ENCODE measurements at places on chromosomes 2 and 18.

- DNase-seq: no peak
These were observed 111.4 kb upstream of the SMAD7 start for GRCh38 chr18:49061991-49062831.

DNA sequence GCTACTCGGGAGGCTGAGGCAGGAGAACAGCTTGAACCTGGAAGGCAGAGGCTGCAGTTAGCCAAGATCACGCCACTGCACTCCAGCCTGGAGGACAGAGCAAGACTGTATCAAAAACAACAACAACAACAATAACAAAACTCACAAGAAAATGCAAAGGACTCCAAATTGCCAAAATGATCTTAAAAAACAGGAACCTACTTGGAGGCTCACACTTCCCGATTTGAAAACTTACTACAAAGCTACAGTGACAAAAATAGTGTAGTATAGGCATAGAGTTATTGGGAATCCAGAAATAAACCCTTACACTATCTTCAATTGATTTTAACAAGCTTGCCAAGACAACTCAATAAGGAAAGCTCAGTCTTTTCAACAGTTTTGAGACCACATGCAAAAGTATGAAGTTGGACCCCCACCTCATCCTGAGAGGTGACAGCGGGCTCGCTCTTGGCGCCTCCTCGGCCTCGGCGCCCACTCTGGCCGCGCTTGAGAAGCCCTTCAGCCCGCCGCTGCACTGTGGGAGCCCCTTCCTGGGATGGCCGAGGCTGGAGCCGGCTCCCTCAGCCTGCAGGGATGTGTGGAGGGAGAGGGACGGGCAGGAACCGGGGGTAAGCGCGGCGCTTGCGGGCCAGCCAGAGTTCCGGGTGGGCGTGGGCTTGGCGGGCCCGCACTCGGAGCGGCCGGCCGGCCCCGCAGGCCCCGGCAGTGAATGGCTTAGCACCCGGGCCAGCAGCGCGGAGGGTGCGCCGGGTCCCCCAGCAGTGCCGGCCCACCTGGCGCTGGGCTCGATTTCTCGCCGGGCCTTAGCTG is 18.3 kb upstream of the ACVR2A start:
- no peak for DNase-seq

DNA sequence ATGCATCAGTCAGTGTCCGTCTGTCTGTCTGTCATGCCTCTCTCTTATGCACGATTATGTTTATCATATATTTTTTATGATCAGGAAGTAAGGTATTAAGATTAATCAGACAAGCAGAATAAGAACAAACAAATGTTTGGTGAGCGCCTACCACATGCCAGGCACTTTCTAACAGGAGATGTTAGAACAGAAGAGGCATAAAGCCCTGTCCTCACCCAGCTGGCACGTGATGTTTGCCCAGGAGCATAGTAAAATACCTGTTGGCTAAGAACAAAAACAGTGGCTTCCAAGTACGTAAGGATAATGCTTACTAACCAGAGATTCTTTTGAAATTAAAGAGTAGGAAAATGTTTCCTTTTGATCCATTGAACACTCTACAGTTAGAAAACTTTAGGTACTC is 380.2 kb upstream of the RAB12 start:
- no peak for DNase-seq

DNA sequence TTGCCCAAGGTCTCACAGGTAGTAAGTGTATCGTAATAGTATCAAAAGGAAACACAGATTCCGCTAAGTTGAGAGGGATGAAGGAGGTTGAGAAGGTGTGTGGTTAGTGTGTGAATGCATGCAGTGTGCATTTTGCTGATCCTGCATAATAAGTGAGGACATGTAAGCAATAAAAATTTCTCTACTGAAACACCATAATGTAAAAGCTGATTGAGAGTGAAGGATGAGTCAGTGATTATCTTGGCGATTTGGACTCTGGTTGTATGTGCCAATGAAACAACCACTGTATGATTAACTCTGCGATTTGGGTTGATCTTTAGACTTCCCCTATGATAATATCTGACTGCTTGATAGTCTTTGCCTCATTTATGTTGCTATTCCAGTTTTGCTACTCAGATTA is 16.7 kb upstream of the ADGRF3 start:
- no peak for DNase-seq

DNA sequence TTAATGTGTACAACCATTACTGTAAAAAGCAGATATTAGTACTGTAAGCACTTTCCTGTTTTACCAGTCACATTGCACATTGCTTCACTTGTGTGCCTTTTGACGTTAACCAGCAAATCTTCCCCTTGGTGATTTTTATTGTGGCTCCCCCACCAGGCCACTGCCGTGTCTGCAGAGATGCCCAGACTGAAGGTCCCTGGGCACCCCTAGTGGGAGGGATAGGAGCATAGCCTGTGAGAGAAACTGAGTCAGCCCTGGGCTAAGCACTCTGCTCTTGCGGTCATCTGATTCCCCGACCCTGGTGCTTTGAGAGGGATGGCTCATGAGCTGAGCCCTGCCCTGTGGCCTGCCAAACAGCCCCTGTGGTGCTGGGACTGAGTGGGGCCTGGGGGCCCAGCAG is 73.4 kb downstream of the INPP4A start:
- no peak for DNase-seq

- no peak for DNase-seq
These were observed 122.5 kb downstream of the FIGN start for GRCh38 chr2:163613266-163613731.

- no peak for DNase-seq
These were observed 38.2 kb downstream of the ANKMY1 start for GRCh38 chr2:240519396-240520129.

DNA sequence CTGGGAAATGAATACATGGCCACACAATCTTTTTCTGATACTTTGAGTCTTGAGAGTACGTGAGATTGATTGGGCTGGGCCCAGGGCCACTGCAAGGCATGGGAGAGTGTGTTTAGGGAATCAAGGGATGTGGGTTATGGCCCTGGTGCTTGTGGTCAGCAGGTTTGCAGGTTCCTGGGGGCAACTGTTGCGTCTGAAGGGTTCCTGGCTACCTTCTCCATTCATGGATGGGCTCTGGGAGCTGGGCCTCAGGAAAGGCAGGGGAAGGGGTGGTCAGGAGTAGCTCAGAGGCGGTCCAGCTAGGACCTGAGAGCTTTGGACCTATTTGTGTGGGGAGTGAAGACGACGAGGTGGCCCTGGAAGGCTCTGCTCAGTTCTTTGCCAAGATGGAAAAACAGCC is 8.4 kb upstream of the ZAP70 start:
- DNase-seq: no peak

DNA sequence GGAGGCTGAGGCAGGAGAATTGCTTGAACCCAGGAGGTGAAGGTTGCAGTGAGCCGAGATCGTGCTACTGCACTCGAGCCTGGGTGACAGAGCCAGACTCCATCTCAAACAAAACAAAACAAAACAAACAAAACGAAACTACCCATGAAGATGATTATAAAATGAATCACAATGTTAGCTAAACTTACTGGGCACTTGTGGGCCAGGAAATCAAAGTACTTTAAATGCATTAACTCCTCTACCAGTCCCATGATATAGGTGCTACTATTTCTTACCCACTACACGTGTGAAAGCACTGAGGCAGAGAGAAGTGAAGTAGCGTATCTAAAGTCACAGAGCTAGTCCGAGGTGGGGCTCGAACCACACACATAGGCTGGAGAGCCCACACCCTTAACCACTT is 53.6 kb downstream of the POLE4 start:
- DNase-seq: no peak

DNA sequence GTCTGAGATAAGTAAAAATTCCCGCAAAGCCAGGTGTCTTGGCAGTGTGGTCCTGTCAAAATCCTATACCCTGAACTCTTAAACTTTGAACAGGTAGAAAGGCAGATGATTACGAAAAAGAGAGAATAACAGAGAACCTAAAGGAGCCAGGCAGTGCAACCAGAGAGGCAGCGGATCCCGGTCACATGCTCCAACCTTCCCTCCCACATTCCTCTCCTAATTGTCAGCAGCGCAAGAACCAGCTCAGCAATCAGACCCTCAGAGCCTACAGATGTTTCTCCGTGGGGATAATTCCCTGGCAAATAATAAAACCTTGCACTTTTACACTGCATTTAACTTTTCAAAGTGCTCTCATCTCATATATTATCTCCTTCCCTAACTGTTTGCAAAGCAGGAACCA is 124.8 kb downstream of the EPHA4 start:
- no peak for DNase-seq

DNA sequence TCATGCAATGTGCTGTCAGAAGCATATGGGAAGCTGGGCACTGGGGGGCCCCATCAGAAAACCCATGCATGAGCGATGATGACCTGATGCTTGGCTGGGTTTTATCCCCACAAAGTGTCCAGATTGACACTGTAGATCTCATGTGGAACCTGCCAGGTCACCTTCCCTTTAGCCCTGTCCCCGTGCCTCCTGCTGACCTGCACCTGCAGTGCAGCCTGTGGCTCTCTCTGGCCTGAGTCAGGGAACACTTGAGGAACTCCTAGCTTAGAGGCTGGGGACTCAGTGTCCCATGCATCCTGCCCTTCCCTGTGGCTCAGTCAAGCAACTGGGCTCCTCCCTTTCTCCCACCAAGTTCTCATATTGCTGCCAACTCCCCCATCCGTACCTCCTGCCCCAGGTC is 57.7 kb downstream of the PDCL3 start:
- DNase-seq: no peak

DNA sequence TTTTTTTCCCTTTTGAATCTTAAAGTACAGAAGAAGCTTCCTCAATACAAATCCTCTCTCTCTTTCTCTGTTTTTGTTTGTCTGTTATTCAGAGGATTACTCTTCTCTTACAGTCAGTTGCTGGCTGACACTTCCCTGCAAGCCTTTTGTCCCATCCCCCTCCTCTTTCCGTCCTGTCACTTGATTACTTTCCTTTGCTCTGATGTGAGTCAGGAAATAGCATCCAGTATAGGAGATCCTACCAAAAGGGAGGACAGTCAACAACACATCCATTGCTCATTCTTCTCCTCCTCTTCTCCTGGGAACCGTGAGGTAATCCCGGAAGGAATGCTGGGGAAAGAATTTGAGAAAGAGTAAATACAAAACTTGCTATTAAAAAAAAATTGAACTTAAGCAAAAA is 79.3 kb upstream of the SCN7A start:
- DNase-seq: no peak

DNA sequence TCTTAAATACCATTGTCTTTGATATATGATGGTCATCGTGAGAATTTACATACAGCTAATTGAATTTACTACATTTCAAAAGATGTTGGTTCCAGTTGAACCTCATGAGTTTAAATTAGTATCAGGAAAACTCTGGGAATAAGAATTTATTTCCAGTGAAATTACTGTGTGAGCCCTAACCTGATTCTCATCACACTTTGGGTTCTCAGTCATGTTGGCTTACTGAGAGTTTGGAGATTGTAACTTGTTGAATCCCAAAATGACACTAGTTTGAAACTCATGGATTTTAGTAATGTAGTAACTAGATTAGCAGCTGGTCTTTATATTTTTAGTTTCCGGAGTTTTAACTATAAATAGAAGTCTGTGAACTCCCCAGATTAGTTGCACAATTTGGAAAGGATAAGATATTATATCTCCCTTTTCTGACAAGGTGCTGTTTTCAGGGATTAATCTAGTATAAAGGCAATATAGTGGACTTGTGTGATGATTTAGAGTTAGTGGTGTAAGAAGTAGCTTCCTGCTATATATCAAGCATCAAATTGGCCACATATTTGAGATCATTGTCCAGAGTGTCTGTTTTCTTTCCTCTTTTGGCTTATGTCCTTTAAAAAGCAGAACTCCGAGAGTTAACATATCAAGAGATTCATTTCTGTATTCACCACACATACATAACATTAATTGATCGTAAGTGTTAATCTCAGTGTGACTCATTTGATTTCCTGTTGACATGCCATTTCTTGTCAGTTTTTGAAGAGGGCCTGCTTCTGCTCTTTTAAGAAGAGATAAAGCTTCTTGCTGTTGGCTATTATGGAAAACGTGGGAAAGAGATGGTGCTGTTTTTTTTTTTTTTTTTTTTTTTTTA is 15.7 kb downstream of the NDUFV2 start:
- no peak for DNase-seq

Data from HEK293T (cell line).